ENCODE measurements at places on chromosomes 5 and 9.

- no peak for DNase-seq
Measured at GRCh38 chr9:125142560-125143376, 560 bp downstream of the SCAI start.

- no peak for DNase-seq
Measured at GRCh38 chr9:111712369-111712768, 51.0 kb downstream of the GNG10 start.

DNA sequence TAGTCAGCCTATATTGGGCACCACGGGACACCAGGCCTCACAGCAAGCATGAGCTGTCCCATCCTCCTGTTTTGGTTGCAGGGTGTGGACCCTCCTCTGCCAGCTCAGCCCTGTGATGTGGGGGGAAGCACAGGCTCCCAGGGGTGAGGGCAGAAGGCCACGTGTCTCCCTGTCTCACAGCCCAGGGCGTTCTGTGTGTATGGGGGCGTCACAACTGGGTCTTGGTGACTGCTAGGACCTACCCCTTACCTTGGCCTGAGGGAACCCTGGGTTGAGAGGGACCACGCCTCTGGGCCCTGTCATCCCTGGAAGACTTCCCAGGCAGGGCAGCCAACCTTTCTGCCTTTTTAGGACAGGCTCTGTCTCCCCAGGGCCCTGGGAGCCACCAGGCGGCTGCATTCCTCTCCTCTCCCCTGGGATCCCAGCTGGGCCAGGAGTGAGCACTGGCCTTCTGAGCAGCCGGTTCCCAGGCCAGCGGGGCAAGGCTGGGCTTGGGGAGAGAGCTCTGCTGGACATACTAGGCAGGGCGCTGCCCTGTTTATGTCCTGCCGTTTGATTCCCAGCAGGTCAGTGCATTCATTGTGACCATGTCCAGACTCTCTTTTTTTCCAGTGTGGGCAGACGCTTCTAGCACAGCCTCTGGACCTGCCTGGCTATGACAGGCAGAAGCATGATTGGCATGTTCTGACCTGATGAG lies 97.4 kb downstream of the DAB2IP start:
- DNase-seq, result no peak

GRCh38 chr5:81517462-81517861 lies 123.5 kb upstream of the ACOT12 start:
- DNase-seq, result no peak

DNA sequence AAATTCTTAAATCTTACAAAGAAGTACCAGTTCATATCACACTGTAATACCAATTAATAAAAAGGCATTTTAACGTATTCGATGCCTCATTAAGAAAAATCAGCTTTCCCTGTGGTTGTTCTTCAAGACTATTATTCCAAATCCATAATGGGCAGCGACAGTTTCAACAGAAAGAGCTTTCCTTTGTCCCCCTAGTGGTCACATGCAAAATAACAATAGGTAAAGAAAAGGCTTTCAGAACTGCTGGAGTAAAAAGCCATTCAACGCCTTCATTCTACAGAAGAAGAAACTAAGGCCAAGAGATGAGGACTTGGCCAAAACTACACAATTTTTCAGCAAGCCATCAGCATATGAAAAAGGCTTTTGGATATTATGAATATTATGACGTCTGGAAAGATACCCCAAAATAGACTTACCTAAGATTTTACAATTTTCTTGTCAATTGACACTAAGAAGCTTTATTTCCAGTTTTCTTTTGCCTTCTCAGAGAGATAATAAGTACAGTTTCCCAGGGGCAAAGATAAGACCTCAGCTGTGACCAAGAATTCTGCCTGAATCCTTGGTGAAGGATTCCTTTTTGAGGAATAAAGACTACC lies 6.7 kb upstream of the CDH6 start:
- DNase-seq, result peak; percentile 41

DNA sequence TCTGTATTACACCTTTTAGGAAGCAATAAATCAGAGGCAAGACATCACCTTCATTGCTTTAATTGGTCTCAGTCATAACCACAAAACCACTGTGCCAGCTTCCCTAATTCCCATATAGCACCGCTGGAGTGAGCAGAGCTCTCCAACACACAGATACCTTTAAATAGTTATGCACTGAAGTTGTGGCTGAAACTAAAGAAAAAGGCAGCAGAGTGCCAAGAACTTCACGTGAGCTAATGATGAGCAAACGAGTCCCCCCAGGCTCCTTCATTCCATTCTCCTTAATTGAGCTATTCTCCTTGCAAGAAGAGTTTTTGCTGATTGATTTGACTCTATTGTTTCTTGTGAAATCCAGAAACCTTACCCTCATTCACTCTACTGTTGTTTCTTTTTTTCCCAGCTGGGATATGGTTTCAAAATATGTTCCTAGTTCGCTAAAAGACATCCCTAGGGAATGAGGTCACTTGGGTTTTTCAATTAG lies 501.5 kb downstream of the SPATA31D1 start:
- no peak for DNase-seq

DNA sequence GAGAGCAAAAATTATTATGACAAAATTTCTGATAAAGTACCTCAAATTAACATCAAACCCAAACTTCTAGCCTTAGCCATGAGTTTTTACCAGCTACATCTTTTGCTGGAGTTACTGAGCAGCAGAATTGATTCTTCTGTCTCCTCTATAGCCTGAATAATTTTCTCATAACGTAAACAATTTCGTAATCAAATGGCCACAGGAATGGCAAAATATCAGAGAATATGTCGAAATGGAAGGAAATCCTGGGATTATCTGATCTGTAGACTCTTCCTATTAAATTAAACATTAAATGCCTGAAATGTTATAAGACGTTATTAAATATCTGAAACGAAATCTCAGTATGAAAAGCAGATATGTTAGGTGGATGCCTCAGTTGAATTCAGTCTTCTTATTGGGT lies 41.1 kb downstream of the LURAP1L start:
- no peak for DNase-seq
